ENCODE measurements at places on chromosomes 4 and X.

GRCh38 chrX:68571610-68572311 lies 72.9 kb downstream of the YIPF6 start:
- DNase-seq: no peak

GRCh38 chrX:37712458-37712857 lies 26.9 kb downstream of the XK start:
- no peak for DNase-seq

GRCh38 chr4:48137846-48138245 lies 3.8 kb upstream of the TXK start:
- DNase-seq: no peak

GRCh38 chr4:15158406-15159091 lies 156.3 kb downstream of the CPEB2 start:
- DNase-seq: no peak

GRCh38 chr4:159606835-159607234 lies 504.0 kb downstream of the RAPGEF2 start:
- no peak for DNase-seq

GRCh38 chrX:132615391-132616131 lies 126.7 kb upstream of the MBNL3 start:
- no peak for DNase-seq

GRCh38 chr4:25401066-25401465 lies 24.0 kb downstream of the ANAPC4 start:
- DNase-seq: no peak

DNA sequence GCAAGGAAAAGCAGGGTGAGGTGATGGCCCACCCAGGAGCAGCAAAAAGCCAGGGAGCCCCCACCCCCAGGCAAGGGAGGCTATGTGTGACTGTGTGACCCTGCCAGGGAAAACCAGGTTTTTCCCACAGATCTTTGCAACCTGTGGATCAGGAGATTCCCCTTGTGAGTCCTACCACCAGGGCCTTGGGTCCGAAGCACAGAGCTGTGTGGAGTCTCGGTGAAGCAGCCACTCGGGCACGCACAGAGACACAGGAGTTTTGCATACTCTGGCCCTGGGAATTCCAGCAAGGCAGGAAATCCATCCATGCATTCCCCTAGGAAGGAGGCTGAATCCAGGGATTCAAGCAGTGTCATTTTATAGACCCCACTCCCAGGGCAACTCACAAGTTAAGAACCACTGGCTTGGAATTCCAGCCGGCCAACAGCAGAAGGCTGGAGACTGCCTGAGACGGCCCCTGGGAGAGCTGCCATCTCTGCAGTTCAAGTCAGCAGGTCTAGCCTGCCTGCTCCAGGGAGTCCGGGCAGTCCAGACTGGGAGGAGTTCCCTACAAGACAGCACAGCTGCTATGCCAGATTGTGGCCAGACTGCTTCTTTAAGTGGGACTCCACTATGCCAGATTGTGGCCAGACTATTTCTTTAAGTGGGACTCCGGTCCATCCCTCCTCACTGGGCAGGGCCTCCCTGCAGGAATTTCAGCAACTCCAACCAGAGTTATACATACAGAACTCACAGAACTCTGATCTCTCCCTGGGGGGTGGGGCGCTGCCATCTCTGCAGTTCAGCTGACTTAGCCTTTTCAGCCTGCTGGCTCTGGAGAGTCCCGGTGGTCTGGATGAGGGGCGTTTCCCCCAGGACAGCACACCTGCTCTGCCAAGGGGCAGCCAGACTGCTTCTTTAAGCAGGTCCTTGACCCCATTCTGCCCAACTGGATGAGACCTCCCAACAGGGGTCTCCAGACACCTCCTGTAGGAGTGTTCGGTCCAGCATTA lies 85.1 kb upstream of the ADAD1 start:
- peak; percentile 24 for DNase-seq

- no peak for DNase-seq
Observed at GRCh38 chr4:21476757-21477156, 471.8 kb downstream of the KCNIP4 start.

DNA sequence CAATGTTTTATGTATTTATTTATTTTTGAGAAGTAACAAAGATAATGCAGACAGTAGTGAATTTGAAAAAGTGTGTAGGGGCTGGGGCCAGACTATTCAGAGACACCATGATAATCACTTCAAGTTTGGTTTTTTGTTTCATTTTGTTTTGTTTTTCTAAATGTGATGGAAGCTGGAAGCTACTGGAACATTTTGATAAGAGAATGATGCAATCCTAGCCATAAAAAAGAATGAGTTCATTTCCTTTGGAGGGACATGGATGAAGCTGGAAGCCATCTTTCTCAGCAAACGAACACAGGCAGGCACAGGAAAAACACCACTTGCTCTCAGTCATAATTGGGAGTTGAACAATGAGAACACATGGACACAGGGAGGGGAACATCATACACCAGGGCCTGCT lies 706.6 kb upstream of the EPHA5 start:
- no peak for DNase-seq

GRCh38 chrX:68867458-68868112 lies 38.8 kb downstream of the EFNB1 start:
- DNase-seq: no peak

DNA sequence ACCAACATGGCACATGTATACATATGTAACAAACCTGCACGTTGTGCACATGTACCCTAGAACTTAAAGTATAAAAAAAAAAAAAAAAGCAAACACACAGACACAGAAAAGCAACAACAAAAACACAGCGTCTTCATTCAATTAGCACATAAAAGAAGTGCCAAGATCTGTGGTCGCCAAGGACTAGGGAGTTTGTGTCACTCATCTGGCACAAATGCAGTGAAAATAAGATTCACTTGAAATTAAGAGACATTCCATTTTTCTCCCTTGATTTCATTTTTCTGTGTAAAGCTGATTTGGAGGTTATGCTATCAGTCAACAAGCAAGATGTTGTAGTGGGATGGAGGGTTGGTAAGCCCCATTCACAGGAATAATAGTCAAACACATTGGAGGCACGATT lies 115.3 kb downstream of the FAT4 start:
- DNase-seq: no peak

- no peak for DNase-seq
Observed at GRCh38 chr4:110735686-110736085, 112.8 kb upstream of the PITX2 start.

DNA sequence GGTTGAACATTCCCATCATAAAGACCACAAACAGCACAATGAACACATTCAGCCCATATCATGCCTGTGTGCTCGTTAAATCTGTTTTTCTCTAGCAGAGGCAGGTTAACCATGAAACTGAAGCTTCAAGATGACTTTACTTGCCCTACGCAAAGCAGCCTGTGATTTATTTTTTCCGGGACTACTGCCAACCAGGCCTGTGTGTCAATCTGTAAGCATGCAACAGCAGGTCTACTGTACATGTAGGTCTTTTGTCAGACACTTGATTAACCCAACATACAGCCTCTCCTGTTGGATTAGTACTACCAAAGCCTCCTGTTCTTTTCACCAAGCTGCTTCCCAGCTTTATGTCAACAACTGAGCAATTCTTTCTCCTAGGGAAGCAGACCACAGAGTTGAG lies 85.5 kb upstream of the ACSL1 start:
- DNase-seq: no peak

GRCh38 chr4:82747686-82748575 lies 50.7 kb downstream of the SCD5 start:
- DNase-seq: peak; percentile 43

DNA sequence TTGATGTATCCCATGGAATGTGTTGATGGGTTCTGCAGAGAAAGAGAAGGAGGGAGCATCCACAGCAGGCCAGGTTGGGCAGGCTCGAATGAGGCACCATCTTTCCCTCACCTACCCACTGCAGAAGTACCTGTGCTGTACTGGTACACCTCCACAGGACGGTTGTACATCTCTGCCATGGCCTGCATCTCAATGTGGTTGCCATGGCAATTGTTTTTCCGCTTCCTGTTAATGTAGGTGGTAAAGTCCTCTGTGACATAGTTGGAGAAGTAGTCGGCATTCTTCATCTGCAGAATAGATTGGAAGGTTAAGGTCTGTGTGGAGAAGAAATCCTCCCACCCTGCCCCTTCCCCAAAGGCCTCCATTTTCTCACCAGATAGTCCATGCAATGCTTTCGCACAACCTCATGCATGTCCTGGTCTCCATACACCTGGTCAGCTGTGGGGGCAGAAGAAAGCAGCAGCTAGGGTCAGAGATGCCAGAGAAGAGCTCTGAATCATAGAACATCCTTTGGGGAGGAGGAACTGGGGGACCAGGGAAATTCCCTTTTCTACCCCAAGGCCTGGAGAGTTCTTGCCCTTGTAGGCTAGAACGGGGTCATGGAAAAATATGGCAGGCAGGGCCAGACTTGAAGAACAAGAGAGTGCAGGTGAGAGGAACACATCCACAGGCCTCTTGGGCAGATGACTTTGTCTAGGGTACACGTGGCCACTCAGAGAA lies 15.9 kb upstream of the PIM2 start:
- no peak for DNase-seq

DNA sequence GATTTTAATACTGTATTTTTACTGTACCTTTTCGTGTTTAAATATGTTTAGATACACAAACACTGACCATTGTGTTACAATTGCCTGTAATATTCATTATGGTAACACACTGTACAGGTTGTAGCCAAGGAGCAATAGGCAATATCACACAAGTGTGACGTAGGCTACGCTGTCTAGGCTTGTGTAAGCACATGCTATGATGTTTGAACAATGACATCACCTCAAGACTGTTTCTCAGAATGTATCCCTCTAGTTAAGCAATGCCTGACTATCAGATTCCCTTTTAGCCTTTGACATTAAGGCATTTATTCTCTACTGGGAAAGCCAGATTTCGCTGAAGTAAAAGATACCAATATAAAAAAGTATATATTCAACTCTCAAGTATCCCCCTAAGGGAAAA lies 66.2 kb downstream of the VCX3A start:
- DNase-seq: no peak

DNA sequence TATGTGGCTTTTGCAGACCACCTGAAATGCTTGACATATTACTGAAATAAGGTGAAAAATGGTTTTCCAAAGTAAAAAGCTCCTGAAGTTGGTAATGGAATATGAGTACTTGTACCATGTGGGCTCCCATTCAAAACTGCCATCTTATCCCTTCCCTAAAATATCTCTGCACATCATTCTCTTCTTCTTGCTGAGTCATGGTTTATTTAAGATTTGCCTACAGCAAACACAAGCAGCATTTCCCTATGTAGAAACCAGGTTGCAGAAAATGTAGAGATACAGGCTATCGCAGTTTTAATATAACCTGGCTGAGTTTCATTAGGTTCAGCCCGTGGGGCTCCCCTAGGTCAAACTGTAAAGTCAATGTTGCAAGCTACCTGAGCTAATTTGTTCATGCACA lies 270.1 kb downstream of the NLGN4X start:
- DNase-seq: no peak

DNA sequence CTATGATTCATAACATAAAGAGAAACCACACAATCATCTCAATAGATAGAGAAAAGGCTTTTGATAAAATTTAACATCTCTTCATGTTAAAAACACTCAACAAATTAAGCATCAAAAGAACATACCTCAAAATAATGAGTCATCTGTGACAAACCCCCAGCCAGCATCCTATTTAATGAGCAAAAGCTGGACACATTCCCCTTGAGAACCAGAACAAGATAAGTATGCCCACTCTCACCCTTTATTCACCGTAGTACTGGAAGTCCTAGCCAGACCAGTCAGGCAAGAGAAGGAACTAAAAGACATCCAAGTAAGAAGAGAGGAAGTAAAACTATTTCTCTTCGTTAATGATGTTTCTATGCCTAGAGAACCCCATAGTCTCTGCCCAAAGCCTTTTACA lies 507.2 kb downstream of the PABPC4L start:
- DNase-seq: no peak

- no peak for DNase-seq
Observed at GRCh38 chr4:121712001-121712651, 15.3 kb upstream of the ANXA5 start.

DNA sequence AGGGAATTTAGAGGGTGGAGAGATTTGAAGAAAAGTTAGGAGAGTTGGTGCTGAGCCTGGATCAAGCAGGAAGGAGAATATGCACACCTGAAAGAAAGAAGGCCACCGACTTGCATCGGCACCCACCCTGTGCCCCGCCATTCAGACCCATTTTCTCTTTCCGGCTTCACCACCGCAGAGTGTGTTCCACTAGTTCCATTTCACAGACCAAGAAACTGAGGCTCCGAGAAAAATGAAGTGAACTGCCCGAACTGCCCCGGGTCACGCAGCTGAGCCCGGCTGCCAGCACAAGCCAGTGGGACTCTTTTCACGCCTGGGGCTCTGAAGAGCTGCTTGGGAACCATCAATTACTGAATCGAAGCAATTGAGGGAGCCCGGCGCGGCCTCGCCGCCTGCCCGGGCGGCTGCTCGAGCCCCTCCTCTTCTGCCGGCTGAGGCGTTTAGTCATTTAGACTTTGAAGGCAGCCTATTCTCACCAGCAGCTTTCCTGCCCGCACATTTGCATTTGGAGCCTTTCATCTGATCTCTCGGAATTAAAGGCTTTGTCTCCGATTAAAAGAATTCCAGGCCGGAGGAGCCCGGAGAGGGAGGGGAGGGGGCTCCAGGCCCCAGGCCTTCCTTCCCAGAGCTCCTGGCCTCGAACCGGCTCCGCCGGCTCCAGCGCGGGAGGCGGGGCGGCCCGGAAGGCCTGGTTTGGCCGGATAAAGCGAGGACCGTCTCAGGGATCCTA lies 140.2 kb upstream of the PJA1 start:
- no peak for DNase-seq

DNA sequence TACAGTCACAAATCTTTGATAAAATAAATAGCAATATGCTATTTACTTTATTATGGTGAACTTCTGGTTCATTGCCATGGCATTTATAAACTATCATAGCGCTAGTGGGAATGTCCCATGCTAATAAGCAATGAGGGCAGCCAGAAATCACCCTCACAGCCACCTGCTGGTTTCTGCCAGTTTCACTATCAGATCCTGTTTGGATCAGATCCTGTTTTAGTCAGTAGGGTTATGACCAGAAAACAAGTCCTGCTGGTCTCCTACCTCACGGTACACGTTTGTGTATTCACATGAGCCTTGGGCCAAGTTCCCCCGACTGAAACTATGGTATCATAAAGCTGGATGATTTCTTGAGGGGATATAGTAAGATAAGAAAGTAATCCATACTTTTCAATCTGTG lies 17.7 kb downstream of the FOXR2 start:
- DNase-seq: no peak

GRCh38 chrX:38750551-38750950 lies 50.7 kb upstream of the MID1IP1 start:
- DNase-seq: no peak

Measured in hypothalamus (tissue), 51 donors.